Fibroblast of lung (primary cell): ENCODE measurements at places on chromosomes 7 and 10. TPM values are rescaled to one million over a fixed set of nuclear protein-coding genes. Genes with fewer than 3 reads are reported as not detected.
A peak's percentile ranks its signal among the peaks of the same experiment; 100 is the strongest.

Gene TMEM26
- polyA plus RNA-seq: 0.28 and 1.4 TPM in 2 replicates

Gene HOXA2
- polyA plus RNA-seq: 2.3 and 2.6 TPM in 2 replicates

Gene RADIL
- 0.32 and 0.85 TPM in 2 replicates for polyA plus RNA-seq

Gene SNCG
- 34.4 and 47.4 TPM in 2 replicates for polyA plus RNA-seq

Gene SORBS1
- polyA plus RNA-seq: 0.26 and 0.33 TPM in 2 replicates

Gene LRRC61
- polyA plus RNA-seq: 0.03 and 0.10 TPM in 2 replicates

Gene PKD2L1
- not detected in 2 replicates for polyA plus RNA-seq

Gene SMO
- 4.5 and 6.4 TPM in 2 replicates for polyA plus RNA-seq

Gene DYNC1I1
- 0.30 and 0.44 TPM in 2 replicates for polyA plus RNA-seq

Gene SLC26A5
- not detected in 2 replicates for polyA plus RNA-seq

Gene NEURL1
- 0.11 and 0.12 TPM in 2 replicates for polyA plus RNA-seq

Gene TCERG1L
- polyA plus RNA-seq: 0.02 TPM in 1 of 2 replicates, not detected in the other

Gene ACTL6B
- not detected in 2 replicates for polyA plus RNA-seq

Gene CREB3L2
- polyA plus RNA-seq: 57.9 and 63.7 TPM in 2 replicates

DNA sequence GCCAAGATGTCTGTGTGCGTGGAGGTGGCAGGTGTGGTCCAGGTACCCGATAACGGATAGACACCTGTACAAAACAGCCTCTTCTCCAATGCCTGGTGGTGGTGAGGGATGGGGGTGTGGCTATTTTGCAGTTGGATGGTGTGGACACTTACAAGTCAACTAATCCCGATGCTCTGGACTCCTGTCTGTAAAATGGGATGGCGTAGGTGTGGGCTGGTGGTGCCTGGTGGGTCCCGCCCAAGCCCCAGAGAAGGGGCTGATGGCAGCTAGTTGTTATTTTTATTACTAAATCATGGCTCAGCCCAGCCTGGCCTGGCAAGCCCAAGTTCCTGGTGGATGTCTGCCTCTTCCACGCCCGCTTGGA, 22.3 kb downstream of the GTF2IRD1 start:
- no peak for DNase-seq

DNA sequence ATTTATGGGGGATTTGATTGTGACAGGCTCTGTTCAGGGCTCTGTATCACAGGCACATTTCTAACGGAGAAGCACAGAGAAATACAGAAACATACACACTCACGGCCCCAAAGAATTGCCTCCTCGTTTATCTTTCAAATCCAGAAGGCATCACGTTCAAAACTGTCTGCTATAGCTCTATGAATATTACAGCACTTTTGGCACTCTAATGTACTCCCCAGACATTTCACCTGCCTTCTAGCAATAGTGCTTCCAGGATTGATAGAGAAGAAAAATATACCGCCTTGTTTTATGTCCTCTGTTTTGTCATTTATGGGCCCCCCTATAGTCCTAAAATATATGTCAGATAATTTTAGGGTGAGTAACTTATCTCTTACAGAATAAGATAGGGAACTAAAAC, 947.5 kb downstream of the ANKRD7 start:
- DNase-seq: no peak

GRCh38 chr7:1669064-1669951, 769 bp upstream of the ELFN1 start:
- peak; percentile 60 for DNase-seq

- DNase-seq: peak; percentile 33
These were observed 1231.1 kb upstream of the CELF2 start for GRCh38 chr10:9786576-9786975.

- peak; percentile 92 for DNase-seq
These were observed 29.0 kb downstream of the GSTO2 start for GRCh38 chr10:104297697-104298660.

DNA sequence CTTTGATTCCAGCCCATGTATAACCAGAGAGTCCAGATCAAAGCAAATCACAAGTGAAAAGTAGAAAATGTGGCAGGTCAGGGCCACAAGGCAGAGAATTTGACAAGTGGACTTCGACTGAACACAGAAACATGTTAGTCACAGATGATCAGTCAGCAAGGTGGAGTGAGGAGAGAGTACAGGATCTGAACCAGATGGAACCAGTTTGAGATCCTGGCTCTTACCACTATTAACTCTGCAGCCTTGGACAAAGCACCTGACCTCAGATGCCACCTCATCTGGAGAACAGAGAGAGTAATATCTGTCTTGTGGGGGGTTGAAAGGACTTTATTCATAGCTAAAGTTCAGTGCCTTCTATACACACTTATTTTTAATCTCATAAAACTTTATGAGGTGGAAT, 4.4 kb downstream of the MRLN start:
- no peak for DNase-seq

- DNase-seq: no peak
These were observed 66.5 kb downstream of the ADD3 start for GRCh38 chr10:110074298-110074697.

- no peak for DNase-seq
These were observed 37.3 kb downstream of the BMPR1A start for GRCh38 chr10:86793696-86794095.

DNA sequence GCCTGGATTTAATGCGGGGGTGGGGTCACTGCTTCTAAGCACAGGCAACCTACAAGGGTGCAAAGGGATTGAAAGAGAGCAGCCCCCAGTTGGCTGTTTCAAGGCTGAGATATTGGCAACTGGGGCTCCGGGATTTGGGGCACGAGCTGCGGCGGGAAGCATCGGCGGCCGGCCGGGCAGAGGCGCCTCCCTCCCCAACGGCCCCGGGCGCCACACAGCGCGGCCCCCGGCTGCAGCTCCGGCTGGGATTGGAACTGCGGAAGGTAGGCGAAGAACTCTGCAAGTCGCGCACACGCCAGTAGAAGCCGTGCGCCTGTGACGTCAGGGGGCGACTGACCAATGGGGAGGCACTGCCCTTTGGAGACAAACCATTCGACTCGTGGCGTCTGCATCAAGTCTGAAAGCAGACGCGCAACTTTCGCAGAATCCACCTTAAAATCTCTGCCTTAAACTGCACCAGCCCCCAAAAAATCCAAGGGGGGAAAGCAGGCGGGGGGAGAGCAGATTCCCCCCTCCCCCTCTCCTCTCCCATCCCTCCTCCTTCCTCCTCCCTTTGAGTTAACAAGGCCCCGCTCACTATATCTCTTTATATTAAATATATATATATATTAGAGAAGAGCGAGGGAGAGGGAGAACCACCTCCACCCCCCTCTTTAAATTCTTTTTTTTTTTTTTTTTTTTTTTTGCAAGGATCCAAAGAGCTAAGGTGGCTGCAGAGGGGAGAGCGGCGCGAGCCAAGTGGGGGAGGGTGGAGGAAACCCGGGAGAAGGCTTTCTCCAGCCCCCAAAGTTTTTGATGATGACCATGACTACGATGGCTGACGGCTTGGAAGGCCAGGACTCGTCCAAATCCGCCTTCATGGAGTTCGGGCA, at the start of gene DLX6:
Gene DLX6, plus strand, starts transcription at position 371 of the 872 bp plus-strand sequence. Its CDS starts 425 bp downstream, at position 796.
- DNase-seq: peak; percentile 18

GRCh38 chr7:117200132-117200531, 122.7 kb downstream of the WNT2 start:
- DNase-seq: no peak

DNA sequence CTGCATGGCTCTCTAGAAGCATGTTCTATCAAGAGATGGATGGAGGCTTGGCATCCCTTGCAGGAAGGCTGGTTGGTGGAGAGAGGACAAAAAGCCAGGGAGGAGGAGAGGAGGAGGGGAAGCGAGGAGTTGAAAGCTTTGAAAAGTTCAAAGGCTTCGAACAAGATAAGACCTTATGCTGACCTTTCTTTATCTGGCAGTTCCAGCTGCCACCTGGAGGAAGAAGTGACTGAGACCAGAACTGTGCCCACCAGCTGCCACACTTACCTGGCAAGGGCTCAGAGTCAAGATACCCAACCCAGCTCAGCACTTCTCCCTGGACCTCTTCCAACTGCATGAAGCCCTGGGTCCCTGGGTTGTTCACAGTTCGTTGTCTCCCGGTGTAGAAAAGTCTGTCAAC, 14.8 kb downstream of the CCL24 start:
- DNase-seq: no peak

GRCh38 chr7:92622685-92623084, 32.5 kb upstream of the FAM133B start:
- DNase-seq: no peak

GRCh38 chr10:126092366-126093215, 196.2 kb downstream of the FANK1 start:
- peak; percentile 92 for DNase-seq

- peak; percentile 52 for DNase-seq
These were observed 91.8 kb downstream of the ZMYND11 start for GRCh38 chr10:227014-227413.

- no peak for DNase-seq
These were observed at the start of gene TDRD1 for GRCh38 chr10:114179148-114179547. TSS of gene TDRD1 (plus strand) at chr10:114179353. CDS start at chr10:114187832, 8,479 bp downstream.

- no peak for DNase-seq
These were observed at the start of gene ZP3 for GRCh38 chr7:76424413-76425111. TSS of gene ZP3 (plus strand) at chr7:76424950. CDS start at chr7:76424965, 15 bp downstream.

- no peak for DNase-seq
These were observed 104.0 kb downstream of the CYTH3 start for GRCh38 chr7:6168477-6168868.

DNA sequence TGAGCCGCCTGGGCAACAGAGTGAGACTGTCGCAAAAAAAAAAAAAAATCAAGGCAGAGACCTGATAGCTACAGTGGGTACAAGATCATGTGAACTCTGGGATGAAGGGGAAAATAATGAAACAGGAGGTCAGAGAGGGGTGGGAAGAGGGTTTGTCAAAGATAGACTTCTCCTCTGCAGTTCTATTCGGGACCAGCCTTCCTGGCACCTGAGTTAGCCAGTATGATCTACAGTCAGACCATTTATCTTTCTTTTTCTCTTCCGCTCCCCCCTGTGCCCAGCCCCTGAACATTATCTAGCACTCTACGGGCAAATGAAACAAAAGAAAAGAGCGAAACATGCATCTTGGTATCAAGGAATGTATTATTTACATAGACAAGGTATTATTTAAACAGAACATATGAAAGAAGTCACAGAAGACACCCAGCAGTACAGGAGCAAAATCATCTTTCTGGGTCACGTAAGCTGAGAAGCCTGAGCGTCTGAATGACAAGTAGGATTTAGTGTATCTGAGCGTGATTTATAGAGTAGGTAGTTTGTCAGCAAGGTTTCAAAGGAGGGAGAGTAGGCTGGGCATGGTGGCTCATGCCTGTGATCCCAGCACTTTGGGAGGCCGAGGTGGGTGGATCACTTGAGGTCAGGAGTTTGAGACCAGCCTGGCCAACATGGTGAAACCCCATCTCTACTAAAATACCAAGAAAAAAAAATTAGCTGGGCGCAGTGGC, 109.0 kb downstream of the PRKCQ start:
- DNase-seq: no peak

DNA sequence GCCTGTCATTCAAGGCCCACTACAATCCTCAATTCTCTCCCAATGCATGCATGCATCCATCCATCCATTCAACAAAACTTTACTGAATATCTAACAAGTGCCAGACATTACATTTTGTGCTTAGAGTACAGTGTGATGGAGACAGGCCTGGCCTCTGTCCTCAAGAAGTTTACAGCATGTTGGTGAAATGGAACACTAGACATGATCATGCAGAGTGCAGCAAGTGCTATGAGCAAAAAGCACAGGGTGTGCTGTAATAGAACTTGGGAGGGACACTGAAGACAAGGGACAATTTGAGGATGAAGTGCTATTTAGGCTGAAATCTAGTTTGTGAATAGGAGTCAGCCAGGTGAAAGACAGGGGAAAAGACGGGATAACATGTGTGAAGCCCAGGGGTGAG, 347.8 kb downstream of the PTEN start:
- no peak for DNase-seq

DNA sequence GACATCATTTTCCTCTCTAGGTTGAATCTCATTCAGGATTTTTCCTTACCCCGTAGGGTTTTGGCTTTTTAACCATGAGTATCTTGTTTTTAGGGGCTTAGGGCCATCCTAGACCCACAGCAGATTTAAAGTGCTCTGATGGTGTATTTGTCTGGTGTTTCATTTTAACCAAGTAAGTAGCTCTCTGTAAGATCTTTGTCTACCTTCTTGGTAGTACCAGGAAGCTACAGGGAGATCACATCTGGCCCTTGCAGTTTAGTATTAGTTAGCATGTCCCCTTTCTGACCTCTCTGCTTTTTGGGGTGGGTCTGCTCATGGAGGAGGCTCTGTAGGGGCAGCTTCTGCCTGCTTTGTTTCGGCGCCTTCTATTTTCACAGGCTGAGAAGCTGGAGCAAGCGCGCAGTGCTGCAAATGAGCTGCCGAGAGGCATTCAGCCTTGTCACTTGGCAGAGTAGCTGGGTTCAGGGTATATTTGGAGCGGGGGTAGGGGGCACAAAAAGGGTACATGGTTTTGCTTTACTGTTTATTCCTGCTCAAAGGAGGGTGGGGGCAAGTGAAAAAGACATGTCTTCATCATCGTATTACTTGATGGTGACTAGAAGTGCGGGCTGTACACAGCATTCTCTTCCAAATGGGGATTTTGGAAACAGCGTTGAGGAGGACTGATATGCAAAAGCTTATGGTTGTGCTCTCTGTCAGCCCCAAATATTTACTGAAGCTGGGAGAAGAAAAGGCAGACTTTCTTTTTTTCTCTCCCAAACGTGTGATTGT, 146.3 kb downstream of the CELF2 start:
- no peak for DNase-seq

DNA sequence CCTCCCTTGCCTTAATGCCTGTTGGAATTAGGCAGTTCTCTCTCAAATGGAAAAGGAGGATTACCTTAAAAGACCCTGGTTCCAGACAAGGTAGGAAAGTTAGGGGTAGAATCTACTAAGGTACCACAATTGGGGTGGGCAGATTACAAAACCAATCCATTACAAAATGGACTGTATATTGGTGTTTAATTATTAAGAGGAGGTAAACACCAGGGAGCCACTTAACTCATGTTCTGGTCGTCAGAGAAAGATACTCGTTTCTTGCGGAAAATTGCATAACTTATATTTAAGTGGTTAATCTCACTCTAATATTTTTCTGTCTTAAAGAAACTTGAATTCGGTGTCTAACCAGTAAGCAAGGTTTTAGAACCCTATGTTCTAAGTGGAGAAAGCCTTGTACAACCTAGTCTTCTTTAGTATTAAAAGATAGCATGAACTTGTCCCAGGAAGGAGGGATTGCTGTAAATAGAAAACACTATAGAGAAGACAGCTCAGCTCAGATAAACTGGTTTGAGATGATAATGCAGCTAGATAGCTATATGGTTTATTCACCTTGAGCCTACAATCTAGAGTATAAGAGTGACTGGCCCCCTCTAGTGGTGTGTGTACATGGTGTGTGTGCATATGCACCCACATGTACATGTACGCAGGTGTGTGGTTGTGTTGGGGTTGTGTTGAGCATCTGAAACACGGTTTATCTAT, 58.0 kb upstream of the STRIP2 start:
- peak; percentile 13 for DNase-seq

- no peak for DNase-seq
These were observed 150.4 kb downstream of the DNAJB6 start for GRCh38 chr7:157487046-157487770.

GRCh38 chr10:75448166-75448565, 16.7 kb downstream of the LRMDA start:
- DNase-seq: no peak

- no peak for DNase-seq
These were observed 161.4 kb downstream of the ELMO1 start for GRCh38 chr7:37287131-37287855.

DNA sequence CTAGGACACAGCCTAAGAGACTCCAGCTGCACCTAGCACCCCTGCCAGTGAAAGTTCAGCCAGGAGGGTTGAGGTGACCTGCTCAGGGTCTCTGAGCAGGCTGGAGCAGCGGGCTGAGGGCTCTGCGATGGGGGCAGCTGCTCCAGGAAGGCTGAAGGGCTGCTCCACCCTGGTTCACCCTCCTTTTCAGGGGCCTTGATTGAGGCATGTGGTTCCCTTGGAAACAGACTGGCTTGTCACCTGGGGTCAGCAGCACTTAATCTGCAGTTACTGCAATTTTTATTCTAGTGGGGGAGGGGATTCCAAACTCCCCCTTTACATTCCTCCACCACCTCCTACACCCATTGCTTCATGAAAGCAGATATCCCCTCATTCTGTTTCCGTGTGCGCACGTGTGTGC, 85.3 kb upstream of the UNC5B start:
- DNase-seq: no peak
